ENCODE measurements at places on chromosomes 3 and 15. TPM values are rescaled to one million over a fixed set of nuclear protein-coding genes. Genes with fewer than 3 reads are reported as not detected.

DNA sequence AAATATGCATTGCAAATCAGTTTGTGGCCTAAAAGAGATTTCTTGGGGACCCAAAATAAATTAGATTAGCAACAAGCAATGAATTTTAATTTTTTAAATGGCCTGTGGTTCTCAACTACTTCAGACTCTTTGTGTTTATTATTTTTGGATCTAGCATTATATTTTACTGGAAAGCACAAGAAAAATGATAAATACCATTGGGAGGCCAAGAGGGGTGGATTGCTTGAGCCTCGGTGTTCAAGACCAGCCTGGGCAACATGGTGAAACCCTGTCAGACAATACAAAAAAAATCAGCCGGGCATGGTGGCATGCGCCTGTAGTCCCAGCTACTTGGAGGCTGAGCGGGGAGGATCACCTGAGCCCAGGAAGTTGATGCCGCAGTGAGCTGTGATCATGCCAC lies 13.6 kb downstream of the LACTB start:
- no peak for DNase-seq

- no peak for DNase-seq
These were observed 36.0 kb downstream of the TIGIT start for GRCh38 chr3:114329823-114330222.

DNA sequence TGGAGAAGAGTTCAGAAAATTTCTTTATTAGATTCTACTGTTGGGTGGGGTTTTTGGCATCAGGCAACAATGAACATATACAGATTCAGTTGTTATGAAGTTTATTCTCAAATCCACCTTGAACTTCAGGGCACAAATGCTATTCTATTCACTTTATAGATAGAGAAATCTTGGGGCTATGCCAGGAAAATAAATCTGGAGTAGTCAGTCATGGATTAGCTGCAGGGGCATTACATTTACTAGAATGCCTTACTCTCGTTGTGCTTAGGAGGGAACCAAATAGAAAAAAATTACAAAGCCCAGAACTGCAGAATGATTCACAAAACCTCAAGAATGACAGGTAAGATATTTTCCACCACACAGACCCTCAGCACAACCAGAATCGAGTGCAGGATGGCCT lies 216.7 kb downstream of the CDIN1 start:
- DNase-seq = no peak

DNA sequence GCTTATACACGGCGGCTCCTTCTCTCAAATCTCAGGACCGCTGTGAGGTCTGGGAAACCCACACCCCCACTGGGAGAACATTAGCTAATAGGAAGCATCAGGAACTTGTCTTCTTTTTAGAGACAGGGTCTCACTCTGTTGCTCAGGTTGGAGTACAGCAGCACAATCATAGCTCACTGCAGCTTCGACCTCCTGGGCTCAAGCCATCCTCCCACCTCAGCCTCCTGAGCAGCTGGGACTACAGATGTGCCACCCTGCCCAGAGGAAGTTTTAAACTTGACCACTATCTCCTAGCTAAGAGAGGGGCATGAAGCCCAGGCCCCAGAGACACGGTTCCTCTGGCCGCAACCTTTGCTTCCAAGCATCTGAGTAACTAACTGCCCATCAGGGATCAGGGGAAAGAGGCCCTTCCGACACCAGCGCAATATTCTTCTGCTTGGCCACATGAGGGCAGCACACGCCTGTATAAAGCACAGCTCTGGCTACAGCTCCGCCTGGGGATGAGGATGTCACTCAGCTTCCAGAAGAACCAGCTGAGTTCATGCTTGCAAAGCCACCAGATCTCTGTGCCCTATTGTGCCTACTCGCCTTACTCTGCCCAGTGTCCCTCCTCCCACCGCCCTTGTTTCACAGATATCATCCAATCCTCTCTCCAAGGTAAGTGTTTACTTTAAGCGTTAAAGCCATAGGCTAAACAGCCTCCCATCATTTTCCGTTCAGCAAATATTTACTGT lies 57.6 kb upstream of the SLC6A11 start:
- no peak for DNase-seq

DNA sequence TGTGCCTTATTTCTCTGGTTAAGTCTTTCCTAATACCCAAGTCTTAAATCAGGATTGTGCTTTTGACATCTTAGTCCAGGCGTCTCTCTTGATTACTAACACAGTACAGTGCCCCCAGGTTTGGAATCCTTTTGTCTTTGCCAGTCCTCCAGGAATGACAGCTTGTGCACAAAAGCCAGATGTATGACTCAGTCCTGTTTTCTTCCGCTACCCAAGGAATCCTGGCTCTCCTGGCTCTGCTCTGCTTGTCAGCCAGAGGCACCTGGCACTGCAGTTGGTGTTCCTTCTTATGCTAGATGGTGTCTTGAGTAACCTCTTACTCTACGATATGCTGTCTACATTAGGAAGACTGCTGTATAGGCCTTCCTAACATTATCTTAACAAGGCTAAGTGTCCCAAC lies 728.2 kb upstream of the NECTIN3 start:
- DNase-seq = no peak

Gene MYZAP
- total RNA-seq = not detected

DNA sequence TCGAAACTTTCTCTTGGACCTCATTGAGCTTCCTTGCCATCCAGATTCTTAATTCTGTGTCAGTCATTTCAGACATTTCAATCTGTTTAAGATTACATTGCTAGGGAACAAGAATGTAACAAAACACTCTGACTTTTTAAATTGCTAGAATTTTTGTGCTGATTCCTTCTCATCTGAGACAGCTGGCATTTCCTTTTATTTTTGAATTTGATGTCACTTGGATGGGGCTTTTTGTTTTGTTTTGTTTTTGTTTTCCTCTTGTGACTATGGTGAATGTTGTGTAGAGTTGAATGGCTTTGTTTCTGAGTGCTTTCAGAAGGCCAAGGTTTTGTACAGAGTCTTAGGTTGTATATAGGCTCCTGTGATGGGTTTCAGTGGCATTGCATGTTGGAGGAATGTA lies 1129.3 kb downstream of the NAALADL2 start:
- no peak for DNase-seq

Gene C3orf18
- total RNA-seq = 6.2 TPM

Gene OR5K2
- not detected for total RNA-seq

Gene MST1R
- total RNA-seq = 2.6 TPM

DNA sequence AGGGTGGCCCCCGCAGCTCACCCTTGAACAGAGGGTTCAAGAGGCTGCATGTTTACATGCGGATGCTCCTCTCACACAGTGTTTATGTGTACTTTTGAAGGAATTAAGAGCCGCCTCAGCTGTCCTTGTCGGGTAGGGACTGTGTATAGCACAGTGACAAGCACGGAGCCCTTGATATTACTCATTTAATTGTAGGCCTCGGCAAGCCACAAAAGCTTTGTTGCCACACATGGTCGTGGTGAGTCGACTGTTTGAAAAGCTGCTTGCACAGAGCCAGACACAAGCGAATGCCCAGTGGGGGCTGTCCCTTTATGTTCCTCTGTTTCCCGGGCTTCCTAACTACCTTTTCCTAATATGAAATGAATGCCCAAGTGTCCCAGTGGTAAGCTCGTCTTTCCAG lies 4.5 kb downstream of the ESYT3 start:
- DNase-seq = no peak

- DNase-seq = no peak
These were observed 222.8 kb downstream of the PTPRG start for GRCh38 chr3:61783993-61784718.

DNA sequence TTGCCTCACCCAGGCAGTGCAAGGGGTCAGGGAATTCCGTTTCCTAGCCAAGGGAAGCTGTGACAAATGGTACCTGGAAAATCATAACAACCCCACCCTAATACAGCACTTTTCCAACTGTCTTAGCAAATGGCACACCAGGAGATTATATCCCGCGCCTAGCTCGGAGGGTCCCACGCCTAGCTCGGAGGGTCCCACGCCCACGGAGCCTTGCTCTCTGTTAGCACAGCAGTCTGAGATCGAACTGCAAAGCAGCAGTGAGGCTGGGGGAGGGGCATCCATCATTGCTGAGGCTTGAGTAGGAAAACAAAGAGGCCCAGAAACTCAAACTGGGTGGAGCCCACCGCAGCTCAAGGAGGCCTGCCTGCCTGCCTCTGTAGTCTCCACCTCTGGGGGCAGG lies 208.1 kb downstream of the FHIT start:
- DNase-seq = no peak

GRCh38 chr3:171676601-171677175 lies 133.6 kb downstream of the PLD1 start:
- no peak for DNase-seq

DNA sequence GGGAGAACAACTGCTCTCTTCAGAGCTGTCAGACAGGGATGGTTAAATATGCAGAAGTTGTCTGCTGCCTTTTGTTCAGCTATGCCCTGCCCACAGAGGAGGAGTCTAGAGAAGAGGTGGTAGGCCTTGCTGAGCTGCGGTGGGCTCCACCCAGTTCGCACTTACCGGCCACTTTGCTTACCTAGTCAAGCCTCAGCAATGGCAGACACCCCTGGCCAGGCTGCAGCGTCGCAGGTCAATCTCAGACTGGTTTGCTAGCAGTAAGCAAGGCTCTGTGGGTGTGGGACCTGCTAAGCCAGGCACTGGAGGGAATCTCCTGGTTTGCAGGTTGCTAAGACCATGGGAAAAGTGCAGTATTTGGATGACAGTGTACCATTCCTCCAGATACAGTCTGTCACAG lies 12.3 kb upstream of the TMEM45A start:
- no peak for DNase-seq

Gene RBP2
- total RNA-seq = not detected

DNA sequence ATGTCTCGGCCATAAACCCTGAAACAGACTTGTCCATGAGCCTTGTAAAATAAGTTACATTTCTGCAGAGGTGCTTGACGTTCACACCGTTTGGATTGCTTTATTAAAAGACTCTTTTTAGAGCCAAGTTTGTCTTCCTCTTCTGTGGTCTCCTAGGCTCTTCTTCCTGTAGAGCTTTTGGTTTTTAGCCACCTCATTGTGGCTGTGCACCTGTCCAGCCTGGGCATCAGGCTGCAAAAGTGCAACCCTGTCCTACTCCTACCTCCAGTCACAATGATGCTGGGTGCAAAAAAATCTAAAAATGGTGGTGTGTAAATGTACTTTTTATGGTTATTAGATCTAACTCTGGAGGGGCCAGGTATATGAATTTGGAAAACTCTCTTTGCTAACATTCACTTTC lies 2.8 kb upstream of the RIOX2 start:
- no peak for DNase-seq

DNA sequence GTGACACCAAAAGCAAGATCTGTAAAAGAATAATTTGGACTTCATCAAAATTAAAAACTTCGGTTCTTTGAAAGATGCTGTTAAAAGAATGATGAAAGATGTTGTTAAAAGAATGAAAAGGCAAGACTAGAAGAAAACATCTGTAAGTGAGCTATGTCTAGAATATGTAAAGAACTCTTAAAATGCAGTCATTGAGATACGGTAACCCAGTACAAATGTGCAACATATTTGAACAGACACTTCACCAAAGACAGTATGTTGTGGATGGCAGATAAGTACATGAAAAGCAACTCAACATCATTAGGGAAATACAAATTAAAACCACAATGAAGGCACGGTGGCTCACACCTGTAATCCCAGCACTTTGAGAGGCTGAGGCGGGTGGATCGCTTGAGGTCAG lies 139.5 kb downstream of the LRIG1 start:
- no peak for DNase-seq

Gene IL20RB
- 3.4 TPM for total RNA-seq

DNA sequence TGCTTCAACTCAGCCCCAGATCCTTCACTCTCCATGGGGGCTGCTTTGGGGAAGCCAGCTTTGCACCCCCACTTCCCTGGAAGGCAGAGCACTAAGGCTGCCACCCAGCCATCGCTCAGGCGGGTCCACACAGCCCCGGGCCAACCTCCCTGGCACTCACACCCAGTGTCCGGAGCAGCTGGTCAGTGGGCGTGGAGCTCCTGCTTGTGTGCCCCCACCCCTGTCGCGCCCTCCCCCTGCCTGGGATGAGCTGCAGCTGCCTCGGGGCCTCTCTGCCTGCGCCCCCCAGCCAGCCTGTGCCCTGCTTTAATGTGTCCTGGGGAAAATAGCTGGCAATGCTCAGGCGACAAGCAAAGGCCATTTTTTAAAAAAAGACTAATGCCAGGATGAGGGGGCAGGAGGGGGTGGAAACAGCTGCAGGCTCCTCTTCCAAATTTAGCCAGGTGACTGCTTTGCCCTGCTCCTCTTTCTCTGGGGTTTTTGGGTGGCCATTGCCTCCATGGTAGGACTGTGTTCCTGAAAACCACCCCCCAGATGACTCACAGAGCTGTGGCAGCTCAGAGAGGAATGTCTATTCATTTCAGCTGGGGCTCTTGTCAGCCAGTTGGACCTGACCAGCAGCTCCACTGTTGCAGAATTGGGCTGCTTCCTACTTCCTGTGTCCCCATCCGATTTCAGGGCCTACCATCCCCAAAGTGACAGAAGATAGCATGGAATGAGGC lies 65.0 kb downstream of the CEMIP start:
- no peak for DNase-seq

Gene TAMM41
- total RNA-seq = 20.1 TPM

DNA sequence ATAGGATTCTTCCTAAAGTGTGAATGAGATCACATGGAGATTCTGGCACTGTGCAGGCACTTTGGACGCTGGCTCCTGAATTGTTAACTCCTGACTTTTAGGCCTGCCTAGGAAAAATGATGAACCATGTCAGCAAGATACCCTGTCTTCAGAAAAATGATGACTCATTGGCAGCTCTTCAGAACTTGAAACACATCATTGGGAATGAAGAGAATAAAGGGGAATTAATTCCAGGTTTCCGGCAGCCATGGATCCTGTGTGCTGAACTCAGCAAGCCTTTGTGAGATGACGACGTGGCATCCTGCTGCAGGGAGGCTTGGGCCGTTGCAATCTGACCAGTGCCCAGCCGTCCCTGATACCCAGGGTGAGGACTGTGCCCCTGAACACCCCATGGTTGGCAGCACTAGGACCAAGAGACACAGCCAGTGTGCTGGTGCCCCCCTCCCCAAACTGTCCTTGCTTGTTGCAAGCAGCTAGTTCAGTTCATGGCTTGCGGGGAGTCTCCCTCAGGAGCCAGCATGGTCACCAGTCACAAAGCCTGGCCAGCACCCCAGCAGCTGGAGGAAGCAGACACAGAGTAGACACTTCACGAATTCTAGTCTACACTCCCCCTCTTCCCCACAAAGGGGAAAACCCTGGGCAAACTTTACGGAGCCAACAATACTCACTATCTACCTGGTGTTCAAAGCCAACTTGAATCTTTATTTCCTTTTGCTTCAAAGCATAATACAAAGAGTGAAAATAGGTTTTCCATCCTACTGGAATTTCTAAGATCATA lies 7.8 kb upstream of the LIPC start:
- no peak for DNase-seq

Gene BCL2A1
- total RNA-seq = 17.3 TPM

Gene SKOR1
- 0.42 TPM for total RNA-seq

DNA sequence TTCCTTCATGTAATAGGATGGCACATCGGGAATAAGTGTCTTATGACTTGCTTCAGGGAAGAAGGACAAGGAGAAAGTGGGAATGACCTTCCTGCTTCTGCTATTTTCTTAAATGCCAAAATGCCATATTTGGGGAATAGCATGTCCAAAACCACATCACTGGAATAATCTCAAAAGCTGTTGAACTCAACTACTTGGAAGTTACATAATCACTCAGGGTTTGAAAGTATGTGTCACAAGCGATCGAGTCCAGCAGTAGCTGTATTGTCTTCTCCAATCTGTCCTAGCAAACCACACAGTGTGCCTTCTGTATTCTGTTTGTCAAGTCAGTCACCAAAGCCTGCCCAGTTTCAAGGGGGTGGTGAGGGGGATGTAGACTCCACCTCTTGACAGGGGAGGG lies 58.3 kb upstream of the GADL1 start:
- no peak for DNase-seq
